ENCODE measurements at places on chromosomes 13 and 19.

GRCh38 chr13:25699600-25699999 is 327.8 kb downstream of the ATP8A2 start:
- no peak for DNase-seq

GRCh38 chr13:110536006-110536693 is 25.4 kb downstream of the RAB20 start:
- no peak for DNase-seq

DNA sequence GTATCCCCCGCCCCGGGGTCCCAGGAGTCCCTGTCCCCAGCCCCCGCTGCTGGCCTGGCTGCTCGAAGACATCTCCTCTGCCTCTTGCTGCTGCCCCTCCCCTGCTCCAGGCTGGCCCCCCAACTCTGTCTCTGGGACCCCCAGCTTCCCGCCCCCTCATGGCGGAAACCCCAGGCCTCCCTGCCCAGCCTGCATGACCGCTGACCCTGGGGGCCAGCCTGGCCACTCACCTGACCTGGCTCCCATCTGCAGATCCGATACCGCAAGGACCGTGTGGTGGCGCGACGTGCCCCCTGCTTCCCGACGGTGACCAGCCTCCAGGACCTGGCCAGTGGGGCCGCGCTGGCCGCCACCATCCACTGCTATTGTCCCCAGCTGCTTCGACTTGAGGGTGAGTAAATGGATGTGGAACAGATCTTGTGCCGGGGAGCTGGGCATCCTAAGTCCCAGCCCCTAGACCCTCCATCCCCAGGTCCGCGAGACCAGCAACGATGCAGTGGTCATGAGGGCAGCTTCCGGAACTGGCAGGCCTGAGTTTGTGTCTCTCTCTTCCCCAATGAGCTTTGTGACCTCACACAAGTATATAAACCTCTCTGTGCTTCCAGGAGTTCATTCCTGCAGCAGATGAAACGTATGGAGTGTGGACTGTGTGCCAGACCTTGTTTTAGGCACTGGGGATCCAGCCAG is 12.4 kb downstream of the CAMSAP3 start:
- no peak for DNase-seq

DNA sequence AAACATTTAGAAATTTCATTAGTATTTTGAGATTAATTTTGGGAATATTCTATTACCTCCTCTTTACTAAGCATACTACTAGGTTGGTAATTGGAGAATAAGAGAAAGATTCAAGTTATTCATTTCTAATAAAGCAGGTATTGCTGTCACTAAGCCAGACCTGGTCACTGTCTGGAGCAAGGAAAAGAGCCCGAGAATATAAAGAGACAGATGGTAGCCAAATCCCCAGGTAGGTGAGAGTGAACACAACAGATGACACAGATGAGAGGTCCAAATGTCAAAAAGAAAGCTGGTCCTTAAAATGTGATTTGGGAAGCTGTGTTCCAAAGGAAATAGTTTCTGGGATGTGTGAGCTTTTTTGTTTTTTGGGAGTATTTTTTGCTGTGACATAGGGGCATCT is 128.6 kb downstream of the ZNF100 start:
- DNase-seq = no peak

GRCh38 chr19:54188215-54188871 is 1.0 kb downstream of the MBOAT7 start:
- no peak for DNase-seq

GRCh38 chr19:35430409-35431144 is 17.5 kb upstream of the FFAR2 start:
- no peak for DNase-seq

DNA sequence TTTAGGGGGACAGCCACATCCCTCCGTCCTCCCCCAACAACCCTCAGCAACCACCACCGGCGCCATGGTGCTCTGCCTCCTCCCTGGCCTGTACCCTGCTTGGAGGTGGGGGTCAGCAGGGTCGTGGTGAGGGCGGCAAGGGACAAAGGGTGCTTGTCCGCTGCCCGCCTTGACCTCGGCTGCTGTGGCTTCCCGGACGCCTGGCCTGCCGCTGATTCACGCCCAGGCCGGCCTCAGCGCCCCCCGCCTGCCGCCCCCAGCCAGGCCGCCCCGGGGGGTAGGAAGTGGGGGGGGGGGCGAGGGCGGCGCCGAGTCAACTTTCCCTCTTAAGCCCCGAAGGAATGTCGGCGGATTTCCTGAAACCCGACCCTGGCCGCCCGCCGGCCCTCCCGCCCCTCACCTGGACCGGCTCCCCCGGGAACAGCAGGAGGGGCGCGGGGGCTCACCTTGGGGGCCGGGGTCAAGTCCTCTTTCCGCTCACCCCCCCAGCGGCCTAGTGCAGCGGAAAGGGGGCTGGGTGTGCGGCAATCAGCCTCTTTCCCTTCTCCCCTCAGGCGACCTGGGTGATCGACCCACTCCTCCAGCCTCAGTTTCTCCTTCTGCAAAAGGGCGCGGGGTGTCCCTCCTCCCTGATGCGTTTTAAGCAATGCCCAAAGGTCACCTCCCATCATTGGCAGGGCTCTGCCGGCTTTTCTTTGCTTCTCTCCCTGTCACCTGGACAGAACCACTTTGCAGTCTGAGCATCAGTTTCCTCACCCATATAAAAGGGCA is 1.9 kb upstream of the TMEM59L start:
- DNase-seq = no peak

DNA sequence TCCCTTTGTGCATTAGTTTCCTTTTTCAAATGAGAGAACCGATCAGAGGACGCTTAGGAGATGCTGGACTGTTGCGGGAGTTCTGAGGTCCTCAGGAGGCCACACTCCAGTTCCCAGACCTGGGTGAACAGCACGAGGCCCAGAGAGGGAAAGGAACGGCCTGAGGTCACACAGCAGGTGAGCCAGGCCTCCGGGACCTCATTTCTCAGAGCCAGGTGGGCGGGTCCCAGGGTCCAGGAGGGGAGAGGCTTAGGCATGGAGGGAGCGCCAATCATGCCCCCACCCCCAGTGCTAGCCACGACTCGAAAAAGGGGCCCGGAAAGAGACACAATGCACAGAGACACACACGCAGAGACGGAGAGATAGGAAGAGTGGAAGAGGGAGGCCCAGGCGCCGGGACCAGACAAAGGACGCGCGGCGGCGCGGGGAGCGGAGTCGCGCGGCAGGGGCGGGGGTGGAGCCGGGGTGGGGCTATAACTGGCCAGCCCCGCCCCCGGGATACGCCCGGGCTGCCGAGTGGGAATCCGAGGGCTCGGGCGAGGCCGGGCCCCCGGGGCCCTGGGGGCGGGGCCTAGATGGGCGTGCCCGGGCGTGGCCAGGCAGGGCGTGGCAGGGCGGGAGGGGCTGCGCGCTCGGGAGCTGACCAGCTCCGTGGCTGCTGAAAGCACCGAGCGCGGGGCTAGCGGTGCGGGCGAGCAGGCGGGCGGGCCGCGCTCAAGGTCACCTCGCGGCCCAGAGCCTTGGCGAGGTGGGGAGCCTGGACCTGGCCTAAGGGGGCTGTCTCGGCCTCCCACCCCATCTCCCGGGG is 1.6 kb downstream of the ELAVL3 start:
- no peak for DNase-seq

GRCh38 chr13:107210723-107211030 is 642.7 kb upstream of the ARGLU1 start:
- DNase-seq = no peak

DNA sequence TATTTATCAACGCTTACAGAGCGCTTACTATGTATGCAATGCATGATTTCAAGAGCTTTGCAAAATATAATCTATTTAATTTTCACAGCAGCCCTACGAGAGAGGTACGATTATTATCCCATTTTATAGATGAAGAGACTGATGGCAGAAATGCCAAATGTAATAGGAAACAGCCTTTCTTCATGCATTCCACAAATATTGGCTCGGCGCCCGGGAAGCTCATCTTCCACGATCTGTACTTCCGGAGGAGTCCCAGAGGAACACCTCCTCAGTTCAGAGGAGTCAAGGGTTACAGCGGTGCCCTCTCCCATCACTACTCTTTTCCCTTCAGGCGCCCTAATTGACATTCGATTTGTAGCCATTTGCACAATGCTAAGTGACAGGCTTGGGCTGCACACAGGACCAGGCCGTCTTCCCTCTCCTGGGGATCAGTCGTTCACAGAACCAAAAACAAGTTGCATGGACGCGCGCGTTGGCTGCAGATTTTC is 1.1 kb upstream of the ARHGAP35 start:
- peak; percentile 49 for DNase-seq

DNA sequence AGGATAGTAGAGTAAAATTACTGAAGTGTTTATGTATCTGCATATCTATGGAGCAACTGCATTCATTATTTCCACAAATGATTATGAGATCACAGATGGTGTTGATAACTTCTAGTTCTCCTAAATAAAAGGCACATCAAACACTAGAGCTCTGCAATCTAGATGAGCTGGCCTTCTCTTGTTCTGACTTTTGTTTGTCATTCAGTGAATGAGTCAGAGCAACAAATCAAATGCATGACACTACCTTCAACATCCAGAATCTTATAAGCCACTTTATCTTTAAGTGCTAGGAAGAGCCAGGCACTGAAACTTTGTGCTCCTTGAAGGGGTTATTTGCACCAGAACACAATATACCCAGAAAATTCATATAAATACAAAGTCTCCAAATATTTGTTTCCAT is 456.0 kb downstream of the PCDH17 start:
- no peak for DNase-seq

GRCh38 chr13:49110122-49110912 is 109.8 kb upstream of the MLNR start:
- peak; percentile 73 for DNase-seq

GRCh38 chr13:50909605-50910484 is at the start of gene RNASEH2B:
Gene RNASEH2B, plus strand, starts transcription at chr13:50909791. Its CDS starts 286 bp downstream, at chr13:50910077.
- DNase-seq = peak; percentile 24

DNA sequence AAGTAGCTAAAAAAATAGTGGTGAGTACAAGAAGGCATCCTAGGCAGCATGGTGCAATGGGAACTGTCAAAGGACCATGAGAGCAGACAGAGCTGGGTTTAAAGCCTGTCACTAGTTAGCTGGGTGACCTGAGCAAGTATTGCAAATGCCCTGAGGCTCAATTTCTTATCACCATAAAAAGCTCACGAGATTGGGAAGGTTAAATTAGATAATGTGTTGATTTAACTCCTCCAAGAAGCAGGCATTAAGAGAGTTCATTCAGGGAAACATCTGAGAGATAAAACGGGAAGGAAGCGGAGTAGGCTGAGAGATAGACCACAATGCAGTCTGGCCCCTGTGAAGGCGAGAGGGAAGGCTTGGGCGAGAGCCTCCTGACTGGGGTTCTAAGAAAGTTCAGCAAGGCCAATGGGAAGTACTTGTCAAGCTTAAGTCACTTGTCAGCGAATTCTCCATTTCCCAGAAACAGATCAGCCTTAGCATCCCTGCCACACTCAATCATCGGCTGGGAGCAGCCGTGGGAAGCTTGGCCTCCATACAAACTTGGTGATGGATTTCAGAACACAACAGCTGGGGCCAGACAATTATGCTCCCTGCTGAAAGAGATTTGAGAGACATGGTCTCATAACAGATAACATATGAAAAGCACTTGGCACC is 105.5 kb downstream of the POU4F1 start:
- no peak for DNase-seq

DNA sequence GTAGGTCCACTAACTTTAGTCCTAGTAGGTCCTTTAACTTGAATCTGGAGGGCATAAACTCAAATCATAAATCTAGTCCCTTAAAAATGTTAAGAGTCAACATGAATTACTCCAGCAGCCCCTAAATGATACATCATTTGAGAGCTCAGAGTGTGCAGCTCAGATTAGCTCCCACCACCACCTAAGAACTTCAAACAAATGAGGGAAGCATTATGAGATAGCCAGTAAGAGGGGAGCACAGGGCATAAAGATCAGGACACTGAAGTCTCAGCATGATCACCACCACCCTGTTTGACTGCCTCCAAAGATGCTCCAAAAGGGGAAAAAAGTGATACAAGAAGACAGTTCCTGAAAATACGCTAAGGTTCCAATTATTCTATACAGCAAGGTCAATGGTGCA is 5.7 kb downstream of the PROSER1 start:
- no peak for DNase-seq

GRCh38 chr19:53957448-53958167 is 5.1 kb upstream of the CACNG8 start:
- no peak for DNase-seq

- no peak for DNase-seq
Measured at GRCh38 chr19:964761-965694, 19.1 kb upstream of the WDR18 start.

DNA sequence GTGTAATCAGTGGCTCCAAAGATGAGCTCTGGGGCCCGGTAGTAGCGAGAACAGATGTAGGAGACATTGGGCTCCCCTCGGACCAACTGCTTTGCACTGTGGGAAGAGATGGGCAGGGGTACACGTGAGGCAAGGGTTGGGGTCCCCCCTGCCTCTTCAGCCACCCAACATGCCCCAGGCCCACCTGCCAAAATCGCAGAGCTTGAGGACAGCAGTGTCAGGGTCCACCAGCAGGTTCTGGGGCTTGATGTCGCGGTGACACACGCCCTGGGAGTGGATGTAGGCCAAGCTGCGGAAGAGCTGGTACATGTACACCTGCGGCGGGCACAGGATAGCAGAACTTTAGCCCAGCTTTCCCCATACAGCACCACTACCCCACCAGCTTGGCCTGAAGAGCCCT is 8.0 kb downstream of the GSK3A start:
- no peak for DNase-seq

- peak; percentile 15 for DNase-seq
Measured at GRCh38 chr19:38975214-38975860, at the start of gene FBXO17. Gene FBXO17, minus strand, starts transcription at chr19:38975742. Its CDS starts 25,423 bp downstream, at chr19:38950319.

DNA sequence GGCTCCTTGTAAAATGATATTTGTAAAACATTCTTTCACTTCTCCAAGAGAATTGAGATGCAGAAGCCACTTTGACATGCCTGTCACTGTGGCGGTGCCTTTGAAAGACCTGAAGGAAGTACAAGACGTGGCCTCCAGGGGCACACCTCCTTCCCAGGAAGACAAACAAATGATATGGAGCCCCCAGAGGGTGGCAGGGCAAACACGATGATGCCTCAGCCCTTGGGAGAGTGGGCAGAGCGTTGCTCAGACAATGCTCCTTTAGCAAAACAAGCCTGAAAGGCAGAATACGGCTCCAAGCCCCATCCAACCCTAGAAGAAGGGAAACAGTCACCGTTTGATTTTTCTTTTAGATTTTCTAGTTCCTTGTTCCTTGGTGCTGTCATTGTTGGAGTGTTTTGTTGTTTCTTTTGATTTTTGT is 9.2 kb upstream of the ATP12A start:
- DNase-seq = no peak

DNA sequence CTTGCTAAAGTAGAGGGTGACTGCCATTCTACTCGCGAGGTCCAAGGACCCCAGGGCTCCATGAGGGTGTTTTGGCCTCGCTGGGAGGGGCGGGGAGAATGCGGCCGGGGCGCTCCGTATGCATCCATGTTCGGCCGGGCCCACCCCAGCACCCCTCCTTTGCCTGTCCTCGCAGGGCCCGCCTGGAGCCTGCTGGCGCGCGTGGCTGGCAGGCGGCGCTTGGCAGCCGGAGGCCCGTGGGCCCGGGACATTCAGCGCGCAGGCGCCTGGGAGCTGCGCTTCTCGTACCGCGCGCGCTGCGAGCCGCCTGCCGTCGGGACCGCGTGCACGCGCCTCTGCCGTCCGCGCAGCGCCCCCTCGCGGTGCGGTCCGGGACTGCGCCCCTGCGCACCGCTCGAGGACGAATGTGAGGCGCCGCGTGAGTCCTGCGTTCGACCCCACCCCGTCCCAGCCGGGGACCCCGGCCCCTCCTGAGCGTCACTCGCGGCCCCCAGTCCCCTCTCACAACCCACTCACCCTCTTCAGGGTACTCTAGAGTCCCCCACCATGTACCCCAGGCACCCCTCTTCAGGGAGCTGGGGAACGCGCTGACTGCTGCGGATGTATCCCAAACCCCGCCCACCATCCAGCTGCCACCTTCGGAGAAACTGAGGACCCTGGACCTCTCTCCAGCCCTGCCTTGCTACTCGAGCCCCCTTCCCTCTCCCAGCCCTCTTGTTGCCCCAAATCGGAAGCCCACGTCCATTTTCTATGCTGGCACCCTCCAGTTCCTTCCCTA is 4.1 kb downstream of the DLL3 start:
- no peak for DNase-seq
